ENCODE measurements at places on chromosomes 1 and 21.
A peak's percentile ranks its signal among the peaks of the same experiment; 100 is the strongest.

DNA sequence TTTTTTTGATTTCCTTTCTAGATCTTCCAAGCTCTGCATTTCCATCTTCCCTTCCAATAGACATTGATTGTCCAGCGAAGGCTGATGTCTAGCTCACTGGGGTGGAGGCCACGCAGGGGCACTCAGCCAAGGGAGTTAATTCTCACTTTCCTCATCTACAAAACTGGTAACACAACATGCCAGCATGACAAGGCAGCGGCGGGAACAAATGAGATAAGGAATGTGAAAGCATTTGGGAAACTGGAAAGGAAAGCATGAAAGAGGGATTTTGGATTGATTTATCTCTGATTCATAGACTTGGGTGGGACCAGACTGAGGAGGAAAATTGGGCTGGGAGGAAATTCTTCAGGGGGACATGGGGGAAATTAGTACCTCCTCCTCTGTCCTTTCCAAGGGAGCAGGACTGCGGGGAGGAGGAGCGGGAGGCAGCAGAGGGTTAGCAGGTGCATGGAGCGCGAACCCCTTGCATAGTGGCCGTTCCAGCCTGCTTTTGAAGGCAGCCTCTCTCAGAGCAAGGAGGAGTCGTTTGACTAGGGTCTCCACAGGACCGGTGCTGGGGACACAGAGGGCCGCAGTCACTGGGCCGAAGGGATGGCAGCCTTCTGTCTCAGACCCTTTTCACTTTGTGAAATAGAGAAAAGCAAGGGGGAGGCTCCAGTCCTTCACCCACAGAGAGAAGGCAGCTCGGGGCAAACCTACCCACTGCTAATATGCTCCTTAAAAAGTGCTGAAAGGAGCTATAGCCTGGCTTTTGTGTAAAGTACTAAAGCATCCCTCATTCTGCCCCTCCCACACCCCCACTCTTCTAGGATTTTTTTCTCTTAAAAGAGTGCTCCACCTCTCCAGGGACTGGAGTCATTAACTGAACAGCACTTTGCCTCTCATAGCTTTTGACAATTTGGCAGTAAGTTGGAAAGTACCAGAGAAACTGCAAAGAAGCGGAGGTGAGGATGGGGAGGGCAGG lies 89.2 kb downstream of the PLXNA2 start:
- no peak for DNase-seq

- no peak for DNase-seq
Observed at GRCh38 chr1:50048791-50049190, 25.0 kb upstream of the AGBL4 start.

- DNase-seq, result no peak
Observed at GRCh38 chr1:24857507-24858133, 72.5 kb downstream of the RUNX3 start.

DNA sequence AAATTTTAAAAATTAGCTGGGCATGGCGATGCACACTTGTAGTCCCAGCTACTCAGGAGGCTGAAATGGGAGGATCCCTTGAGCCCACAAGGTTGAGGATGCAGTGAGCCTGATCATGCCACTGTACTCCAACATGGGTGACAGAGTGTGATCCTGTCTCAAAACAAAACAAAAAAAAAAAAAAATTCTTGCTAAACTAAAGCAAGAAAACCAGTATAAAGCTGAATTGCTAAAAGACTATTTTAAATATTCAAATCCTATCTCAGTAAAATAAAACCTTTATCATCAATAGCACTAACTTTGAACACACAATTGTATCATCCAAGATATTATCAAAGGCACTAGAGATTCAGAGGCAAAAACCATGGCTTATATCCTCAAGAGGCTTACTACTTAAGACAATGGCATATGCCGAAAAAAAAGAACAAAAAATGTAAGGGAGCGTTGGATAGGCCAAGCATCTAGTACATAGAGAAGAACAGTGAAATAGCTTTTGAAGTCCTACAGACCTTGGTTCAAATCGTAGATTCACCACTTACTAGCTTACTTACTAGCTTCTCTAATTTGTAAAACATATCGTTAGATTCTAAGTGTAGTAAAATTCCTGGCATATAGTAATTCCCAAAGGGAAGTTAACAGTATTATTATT lies 3.6 kb downstream of the EPS15 start:
- no peak for DNase-seq

GRCh38 chr1:40740039-40740996 lies 43.3 kb upstream of the KCNQ4 start:
- no peak for DNase-seq

- no peak for DNase-seq
Observed at GRCh38 chr1:110671361-110671760, 3.4 kb downstream of the KCNA3 start.

DNA sequence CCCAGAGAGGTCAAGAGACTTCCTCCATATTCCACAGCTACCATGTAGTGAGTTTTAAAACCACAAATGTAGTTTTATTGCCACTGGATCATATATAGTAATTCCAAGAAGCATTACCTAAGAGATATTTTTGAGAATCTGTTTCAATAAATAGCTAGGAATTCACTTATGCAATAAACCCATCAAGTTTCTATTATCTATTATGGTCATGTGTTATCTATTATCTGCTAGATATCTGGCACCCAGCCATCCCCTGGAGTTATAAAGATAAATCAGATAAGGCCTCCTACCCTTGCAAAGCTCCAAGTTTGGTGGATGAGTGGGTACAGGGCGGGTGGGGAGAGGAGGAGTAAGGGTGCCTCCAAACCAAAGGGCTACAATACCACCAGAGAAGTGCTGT lies 10.3 kb upstream of the VWA5B1 start:
- DNase-seq, result no peak

DNA sequence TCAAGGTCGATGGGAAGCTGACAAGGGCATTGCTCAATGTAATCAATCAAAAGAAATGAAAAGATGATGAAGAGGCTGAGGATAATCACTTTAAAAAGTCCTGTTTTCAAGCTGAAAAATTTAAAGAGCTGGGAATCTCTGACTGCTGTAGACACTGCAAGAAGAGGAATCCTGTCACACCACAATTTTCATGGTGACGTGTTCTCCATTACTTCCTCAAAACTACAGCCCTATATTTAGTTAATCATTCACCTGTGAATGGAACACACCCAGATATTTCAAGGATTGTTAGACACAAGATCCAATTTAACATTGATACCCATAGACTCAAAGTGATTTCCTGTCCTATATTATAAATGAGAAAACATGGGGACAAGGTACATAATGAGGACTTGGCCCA lies 1048.3 kb downstream of the AMY1C start:
- no peak for DNase-seq

DNA sequence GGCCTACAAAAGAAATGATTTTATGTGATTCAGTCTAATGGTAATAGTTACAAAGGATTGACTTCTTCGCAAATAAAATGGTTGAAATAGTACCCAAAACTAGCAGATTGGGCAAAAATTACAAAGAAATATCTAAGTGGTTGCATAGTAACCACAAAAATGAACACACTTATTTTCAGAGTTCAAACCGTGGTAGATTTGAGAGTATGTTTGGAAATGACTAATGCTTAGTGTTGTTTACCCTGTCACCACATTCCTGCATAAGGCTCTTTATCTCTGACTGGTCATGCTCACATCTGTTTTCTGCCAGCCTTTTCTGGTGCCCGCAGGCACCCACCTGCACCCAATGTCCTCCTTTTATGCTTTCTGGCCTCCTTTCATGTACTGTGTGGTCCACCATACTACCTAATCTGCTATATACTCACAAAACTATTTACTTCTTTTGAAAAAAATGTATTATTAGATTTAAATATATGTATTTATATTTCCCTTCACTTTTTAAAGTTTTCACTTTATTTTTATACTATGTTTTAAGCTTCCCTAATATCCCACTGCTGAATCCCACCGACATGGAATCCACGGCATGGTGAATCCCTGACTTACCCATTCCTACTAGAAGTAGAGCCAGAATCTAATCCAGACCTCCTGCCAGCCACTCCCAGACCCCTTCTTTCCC lies 30.3 kb downstream of the PTPRC start:
- no peak for DNase-seq

GRCh38 chr1:235287208-235287882 lies 40.6 kb downstream of the ARID4B start:
- no peak for DNase-seq

- DNase-seq, result no peak
Observed at GRCh38 chr1:7104339-7104738, 319.1 kb downstream of the CAMTA1 start.

GRCh38 chr1:29800120-29800519 lies 563.8 kb downstream of the PTPRU start:
- DNase-seq, result no peak

GRCh38 chr21:27248814-27249213 lies 281.9 kb upstream of the ADAMTS5 start:
- no peak for DNase-seq

DNA sequence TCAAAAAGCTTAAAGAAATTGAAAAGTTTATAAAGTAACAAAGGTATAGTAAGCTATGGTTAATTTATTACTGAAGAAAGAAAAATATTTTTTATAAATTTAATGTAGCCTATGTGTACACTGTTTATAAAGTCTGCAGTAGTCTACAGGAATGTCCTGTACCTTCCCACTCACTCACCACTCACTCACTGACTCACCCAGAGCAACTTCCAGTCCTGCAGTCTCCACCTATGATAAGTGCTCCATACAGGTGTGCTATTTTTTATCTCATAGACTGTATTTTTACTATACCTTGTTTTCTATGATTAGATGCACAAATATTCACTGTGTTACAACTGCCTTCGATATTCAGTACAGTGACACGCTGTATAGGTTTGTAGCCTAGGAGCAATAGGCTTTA lies 106.6 kb downstream of the NR5A2 start:
- no peak for DNase-seq

GRCh38 chr1:234893725-234894630 lies 234.7 kb downstream of the TOMM20 start:
- peak; percentile 85 for DNase-seq

GRCh38 chr1:227472772-227473171 lies 90.6 kb upstream of the ZNF678 start:
- DNase-seq, result no peak

- no peak for DNase-seq
Observed at GRCh38 chr1:31054349-31054748, 11.2 kb downstream of the PUM1 start.

Measured in femur (tissue), 1 donor.